ENCODE measurements at places on chromosomes 6 and 20. TPM values are rescaled to one million over a fixed set of nuclear protein-coding genes. Genes with fewer than 3 reads are reported as not detected.

The SSTR4 gene
- total RNA-seq: not detected

DNA sequence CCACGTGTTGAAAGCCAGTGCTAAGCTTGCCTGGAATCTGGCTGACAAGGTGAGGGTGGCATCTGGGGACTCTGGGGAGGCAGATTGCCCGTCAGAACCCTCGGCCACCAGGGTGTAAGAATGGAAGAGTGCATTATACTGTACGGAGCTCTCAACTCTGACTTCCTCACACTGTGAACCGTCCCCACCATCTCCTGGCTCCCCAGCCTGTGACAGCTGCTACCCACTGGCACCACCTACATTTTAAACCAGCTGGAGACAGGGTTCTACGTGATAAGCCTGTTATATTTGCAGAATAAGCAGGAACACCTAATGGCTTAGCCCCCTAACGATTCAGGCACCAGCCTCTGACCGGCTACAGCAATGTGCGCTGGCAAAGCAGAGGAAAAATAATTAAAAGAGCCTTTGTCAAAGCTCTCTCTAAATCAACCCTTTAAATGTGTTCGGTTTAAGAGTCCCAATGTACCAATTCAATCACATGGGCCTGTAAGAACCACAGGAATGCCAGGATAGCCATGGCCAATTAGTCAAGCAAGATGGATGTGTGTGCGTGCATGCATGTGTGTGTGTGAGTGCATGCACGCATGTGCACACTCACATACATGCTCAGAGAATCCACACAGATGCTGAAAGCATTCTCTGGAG lies 89.1 kb upstream of the TAB2 start:
- DNase-seq: no peak

The RAB32 gene
- 39.7 TPM for total RNA-seq

- no peak for DNase-seq
Observed at GRCh38 chr6:120569714-120570113, 764.6 kb downstream of the TBC1D32 start.

DNA sequence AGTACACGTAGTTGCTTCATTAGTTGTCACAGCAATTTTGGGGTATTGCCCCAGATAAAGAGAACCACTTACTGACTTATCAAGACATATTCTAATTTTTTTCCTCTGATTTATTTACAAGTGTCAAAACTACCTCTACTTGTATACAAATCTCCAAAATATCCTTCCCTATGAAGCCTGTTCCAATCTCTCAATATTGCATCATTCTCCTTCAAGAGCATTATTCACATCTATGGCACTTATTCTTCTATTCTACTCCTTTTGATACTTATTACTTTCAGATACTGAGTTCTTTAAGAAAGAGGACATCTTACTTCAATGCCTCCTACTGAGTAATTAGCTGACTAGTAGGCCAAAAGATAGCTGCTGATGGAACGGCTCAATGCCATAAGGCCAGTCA lies 105.2 kb downstream of the SMLR1 start:
- no peak for DNase-seq

DNA sequence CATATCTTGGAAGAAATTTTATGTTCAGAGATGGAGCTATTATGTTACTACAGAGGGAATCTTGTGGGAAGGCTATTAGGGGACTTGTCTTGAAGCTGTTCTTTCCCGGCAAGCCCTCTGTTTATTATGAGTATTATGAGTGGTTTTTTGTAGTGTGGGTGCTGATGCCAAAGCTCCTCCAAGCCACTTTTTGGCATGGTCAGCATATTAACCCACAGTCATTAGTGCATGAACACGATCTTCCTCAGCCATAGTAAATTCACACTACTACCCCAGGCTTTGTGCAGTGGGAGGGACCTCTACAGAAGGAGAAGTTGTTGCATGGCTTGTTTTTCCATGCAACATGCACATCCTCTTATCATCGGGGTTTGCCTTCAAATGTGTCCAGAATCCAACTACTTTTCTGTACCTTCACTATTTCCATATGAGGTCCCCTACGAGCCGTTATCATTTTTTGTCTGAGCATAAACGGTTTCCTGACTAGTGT lies 6.5 kb upstream of the BMP6 start:
- no peak for DNase-seq

DNA sequence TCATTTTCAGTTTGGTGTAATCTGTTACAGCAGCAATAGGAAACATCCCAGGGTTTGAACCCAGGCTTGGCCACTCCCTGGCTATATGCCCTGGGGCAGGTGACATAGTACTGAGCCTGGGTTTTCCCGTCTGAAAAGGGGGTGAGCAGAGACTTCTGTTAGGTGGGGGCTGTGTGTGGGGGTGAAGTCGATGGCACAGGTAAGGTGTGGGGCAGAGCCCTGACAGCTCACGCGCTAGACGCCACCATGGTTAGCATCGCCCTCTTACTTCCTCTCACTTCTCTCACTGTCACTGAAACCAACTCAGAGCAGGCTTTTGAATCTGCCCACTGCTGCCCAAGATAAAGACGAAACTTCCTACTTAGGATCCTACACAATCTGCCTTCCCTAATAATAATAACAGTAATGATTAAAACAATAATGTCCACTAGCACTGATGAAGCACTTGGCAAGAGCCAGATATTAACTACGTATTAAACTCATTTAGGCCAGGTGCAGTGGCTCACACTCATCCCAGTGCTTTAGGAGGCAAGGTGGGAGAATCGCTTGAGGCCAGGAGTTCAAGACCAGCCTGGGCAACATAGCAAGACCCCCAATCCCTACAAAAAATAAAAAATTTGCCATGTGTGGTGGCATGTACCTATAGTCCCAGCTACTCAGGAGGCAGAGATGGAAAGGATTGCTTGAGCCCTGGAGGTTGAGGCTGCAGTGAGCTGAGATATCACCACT lies 117.9 kb upstream of the PTPN1 start:
- no peak for DNase-seq

The B3GAT2 gene
- total RNA-seq: not detected

The HLA-DOA gene
- total RNA-seq: not detected

- DNase-seq: no peak
Observed at GRCh38 chr6:137942736-137943135, 75.7 kb downstream of the TNFAIP3 start.

The CLPSL2 gene
- total RNA-seq: not detected

DNA sequence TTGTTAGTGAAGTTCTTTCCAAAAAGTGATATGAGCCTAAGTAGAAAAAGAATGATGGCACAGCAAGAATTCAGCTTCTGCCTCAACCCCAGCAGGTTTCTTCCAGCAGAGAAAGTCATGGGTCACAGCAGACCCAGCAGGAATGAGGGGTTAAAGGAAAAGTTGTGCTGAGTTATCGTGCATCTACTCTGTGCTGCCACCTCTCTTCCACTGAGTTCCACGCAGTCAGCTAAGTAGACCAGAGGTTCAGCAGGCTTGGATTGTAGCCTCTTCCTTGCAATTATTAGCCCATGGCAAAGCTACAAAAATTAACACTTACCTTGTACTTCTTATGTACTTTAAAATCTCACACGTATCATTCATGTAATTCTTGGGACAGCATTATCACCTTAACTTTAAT lies 510.8 kb downstream of the PTPRT start:
- no peak for DNase-seq

The NTSR1 gene
- 6.2 TPM for total RNA-seq

GRCh38 chr20:4689220-4689619 lies 32.5 kb upstream of the PRND start:
- DNase-seq: no peak

The TGM2 gene
- total RNA-seq: 1.5 TPM

GRCh38 chr6:21533678-21534077 lies 59.9 kb upstream of the SOX4 start:
- DNase-seq: no peak
